Upper lobe of right lung (tissue), 1 donor: ENCODE measurements at places on chromosomes 11 and 22. TPM values are rescaled to one million over a fixed set of nuclear protein-coding genes. Genes with fewer than 3 reads are reported as not detected.

The NRIP3 gene
- total RNA-seq: 1.3 TPM

GRCh38 chr11:15618583-15619032 is 503.9 kb downstream of the INSC start:
- no peak overlapping the region for H3K4me3 ChIP-seq
- DNase-seq: no peak
- no peaks in the 10 kb centered on the region for H3K36me3 ChIP-seq
- H3K4me1 ChIP-seq: no peaks in the 10 kb centered on the region
- no peaks in the 10 kb centered on the region for H3K27me3 ChIP-seq

DNA sequence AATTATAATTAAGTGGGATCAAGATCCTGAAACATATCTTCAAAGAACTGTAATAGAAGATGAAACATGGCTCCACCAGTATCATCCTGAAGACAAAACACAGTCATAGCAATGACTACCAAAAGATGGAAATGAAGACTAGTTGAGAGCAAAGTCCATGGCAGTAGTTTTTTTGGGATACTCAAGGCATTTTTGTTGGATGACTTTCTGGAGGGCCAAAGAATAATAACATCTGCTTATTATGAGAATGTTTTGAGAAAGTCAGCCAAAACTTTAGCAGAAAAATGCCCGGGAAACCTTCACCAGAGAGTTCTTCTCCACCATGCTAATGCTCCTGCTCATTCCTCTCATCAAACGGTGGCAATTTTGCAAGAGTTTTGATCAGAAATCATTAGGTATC is 809.4 kb upstream of the RAG2 start:
- no peak overlapping the region for H3K27ac ChIP-seq
- no peaks in the 10 kb centered on the region for H3K36me3 ChIP-seq
- no peaks in the 10 kb centered on the region for H3K4me1 ChIP-seq
- H3K27me3 ChIP-seq: no peaks in the 10 kb centered on the region
- DNase-seq: no peak

DNA sequence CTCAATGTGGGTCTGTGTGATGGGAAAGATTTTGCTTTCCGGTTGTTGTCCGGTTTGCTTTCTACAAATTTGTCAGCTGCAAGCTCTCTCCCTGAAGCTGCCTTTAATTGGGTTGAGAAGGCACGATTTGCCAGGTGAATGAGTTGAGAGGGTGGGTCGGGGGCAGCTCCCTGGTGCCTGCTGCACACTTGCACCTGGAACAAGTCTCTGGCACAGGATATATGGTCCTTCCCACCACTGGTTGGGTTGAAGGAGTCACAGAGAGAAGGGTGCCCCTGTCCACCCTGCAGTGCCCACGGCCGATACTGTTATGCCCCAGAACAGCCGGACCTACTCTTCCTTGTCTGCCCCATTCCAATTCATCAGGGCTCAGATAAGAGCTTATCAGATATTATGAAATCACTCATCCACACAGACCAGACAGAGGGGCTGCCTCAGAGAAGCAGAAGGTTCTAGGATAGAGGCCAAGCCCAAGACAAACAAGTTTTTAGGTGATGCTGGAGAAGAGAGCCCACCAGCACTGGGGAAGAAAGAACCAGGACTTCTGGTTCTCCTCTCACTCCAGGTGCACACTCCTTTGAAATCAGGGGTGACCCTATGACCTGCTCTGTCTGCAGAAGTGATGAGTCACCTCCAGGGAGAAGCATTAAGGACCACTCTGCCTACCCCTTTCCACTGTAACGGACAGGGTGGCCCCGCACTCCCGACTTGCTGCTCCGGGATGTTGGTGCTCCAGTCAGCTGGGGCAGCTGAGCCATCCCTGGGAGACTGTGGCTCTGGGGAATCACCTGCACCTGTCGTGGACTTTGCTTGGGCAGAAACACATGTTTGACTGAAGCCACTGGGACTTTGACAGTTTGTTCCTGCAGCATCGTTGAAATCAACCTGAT is 45.3 kb downstream of the RTL6 start:
- no peaks in the 10 kb centered on the region for H3K27me3 ChIP-seq
- H3K27ac ChIP-seq: no peak overlapping the region
- DNase-seq: peak; percentile 42

- H3K36me3 ChIP-seq: no peaks in the 10 kb centered on the region
- H3K4me3 ChIP-seq: no peak overlapping the region
- H3K4me1 ChIP-seq: no peaks in the 10 kb centered on the region
Observed at GRCh38 chr11:14015711-14016110, 53.2 kb downstream of the SPON1 start.

GRCh38 chr22:35576671-35577070 is 36.0 kb downstream of the RASD2 start:
- no peaks in the 10 kb centered on the region for H3K4me1 ChIP-seq
- H3K36me3 ChIP-seq: no peaks in the 10 kb centered on the region
- DNase-seq: no peak
- H3K27me3 ChIP-seq: no peaks in the 10 kb centered on the region
- H3K27ac ChIP-seq: no peak overlapping the region

The HTR3B gene
- not detected for total RNA-seq

DNA sequence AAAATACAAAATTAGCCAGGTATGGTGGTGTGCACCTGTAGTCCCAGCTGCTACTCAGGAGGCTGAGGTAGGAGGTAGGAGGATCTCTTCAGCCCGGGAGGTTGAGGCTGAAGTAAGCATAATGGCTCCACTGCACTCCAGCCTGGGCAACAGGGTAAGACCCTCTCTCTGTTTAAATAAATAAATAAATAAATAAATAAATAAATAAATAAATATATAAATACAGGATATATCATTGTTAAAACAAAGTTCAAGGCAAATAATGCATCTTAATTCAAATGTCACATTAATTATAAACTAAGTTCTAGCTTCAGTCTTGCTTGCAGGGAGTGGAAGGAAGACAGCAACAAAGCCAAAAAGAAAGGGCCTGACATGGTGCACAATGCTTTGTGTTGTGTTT is 44.5 kb upstream of the PANX1 start:
- H3K36me3 ChIP-seq: no peaks in the 10 kb centered on the region
- DNase-seq: no peak
- no peak overlapping the region for H3K4me3 ChIP-seq

The OR4X2 gene
- total RNA-seq: not detected

DNA sequence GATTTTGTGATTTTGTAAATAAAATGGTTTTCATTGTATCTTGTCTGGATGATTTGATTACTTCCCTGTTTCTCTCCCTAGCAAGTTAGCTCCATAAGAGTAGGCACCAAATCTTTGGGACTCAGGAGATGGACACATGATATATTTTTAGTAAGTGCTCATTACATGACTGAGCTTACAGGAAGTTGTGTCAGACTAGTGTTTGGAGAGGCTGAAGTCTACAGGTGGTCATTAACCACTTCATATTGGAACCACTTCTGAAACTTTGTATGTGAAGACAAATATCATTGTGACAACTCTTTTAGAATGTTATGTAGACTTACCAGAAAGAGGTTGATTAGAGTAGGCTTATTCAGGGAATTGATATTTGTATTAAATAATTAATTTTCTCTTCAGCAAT is 19.1 kb downstream of the ARHGAP42 start:
- H3K27ac ChIP-seq: no peak overlapping the region
- no peak overlapping the region for H3K4me3 ChIP-seq
- no peaks in the 10 kb centered on the region for H3K36me3 ChIP-seq
- DNase-seq: no peak
- H3K27me3 ChIP-seq: no peaks in the 10 kb centered on the region

GRCh38 chr11:111963931-111964340 is 26.8 kb downstream of the DIXDC1 start:
- no peak overlapping the region for H3K27ac ChIP-seq
- no peak for DNase-seq
- no peaks in the 10 kb centered on the region for H3K4me1 ChIP-seq
- H3K4me3 ChIP-seq: no peak overlapping the region
- H3K36me3 ChIP-seq: no peaks in the 10 kb centered on the region

GRCh38 chr11:9905960-9906791 is 242.3 kb downstream of the SWAP70 start:
- H3K4me1 ChIP-seq: no peaks in the 10 kb centered on the region
- DNase-seq: no peak
- no peaks in the 10 kb centered on the region for H3K27me3 ChIP-seq
- H3K4me3 ChIP-seq: no peak overlapping the region
- no peaks in the 10 kb centered on the region for H3K36me3 ChIP-seq

GRCh38 chr11:303363-303762 is 4.0 kb upstream of the IFITM5 start:
- DNase-seq: no peak
- no peak overlapping the region for H3K4me3 ChIP-seq
- H3K4me1 ChIP-seq: peaks cover 20% of the 10 kb centered on the region
- peaks cover 6% of the 10 kb centered on the region for H3K27me3 ChIP-seq
- no peaks in the 10 kb centered on the region for H3K36me3 ChIP-seq

DNA sequence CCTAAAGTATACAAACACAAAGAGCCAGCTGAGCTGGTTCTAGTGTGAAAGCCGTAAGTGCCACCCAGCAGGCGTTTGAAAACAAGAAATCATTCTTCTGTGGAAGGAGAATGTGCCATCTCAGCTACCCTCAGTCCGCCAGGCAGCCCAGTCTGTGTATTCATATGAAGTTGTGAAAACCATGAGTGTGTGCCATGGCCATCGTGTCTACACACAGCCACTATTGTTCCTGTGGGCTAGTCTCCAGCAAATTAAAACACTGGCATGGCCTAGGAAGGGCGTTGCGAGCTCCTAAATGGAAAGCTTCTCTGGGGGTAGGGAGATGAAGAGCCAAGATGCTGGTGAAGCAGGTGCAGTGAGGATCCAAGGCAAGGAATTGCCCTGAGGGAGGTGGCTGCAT is 51.5 kb upstream of the HORMAD2 start:
- DNase-seq: no peak
- peaks cover 6% of the 10 kb centered on the region for H3K4me1 ChIP-seq
- peaks cover 47% of the 10 kb centered on the region for H3K36me3 ChIP-seq
- H3K4me3 ChIP-seq: no peak overlapping the region
- H3K27ac ChIP-seq: no peak overlapping the region

The FAT3 gene
- 6.9 TPM for total RNA-seq

The OR4C46 gene
- not detected for total RNA-seq

DNA sequence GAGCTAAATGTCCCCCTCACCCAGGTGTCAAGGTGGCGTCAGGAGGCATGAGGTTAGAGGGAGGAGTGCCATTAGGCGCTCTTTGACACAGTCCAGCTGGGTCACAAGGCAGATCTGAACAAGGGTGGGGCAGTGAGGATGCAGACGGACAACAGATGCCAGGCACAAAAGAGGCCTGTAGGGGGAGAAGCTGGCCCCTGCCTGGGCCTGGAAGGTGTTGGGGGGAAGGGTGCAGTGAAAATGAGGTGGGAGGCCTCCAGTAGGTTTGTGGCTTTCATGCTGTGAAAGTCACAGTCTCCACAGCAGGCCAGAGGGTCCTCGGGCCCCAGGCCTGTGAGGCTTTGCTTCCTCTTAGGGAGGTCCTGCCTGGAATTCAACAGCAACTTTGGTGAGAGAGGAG is 85.0 kb upstream of the PLET1 start:
- no peak overlapping the region for H3K4me3 ChIP-seq
- H3K36me3 ChIP-seq: no peaks in the 10 kb centered on the region
- no peak for DNase-seq
- H3K27ac ChIP-seq: no peak overlapping the region

DNA sequence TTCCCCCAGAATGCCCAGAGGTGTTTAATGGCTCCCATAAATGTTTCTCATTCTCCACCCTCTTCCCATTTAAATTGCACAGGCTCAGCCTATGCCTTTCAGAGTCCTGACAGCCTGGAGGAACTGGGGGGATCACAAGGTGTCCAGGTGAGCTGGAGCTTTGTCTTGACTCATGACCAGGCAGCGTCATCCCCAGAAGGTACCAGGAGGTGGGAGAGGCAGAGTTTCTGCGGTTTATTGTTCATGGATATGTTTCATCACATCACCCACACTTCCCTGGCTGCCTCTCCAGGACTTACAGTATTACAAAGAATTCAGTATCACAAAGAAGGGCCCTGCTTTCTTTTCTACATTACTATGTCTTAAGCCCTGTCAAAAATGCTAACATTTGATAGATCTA is 103.2 kb upstream of the GALNT18 start:
- no peaks in the 10 kb centered on the region for H3K27me3 ChIP-seq
- no peaks in the 10 kb centered on the region for H3K36me3 ChIP-seq
- H3K4me3 ChIP-seq: no peak overlapping the region

DNA sequence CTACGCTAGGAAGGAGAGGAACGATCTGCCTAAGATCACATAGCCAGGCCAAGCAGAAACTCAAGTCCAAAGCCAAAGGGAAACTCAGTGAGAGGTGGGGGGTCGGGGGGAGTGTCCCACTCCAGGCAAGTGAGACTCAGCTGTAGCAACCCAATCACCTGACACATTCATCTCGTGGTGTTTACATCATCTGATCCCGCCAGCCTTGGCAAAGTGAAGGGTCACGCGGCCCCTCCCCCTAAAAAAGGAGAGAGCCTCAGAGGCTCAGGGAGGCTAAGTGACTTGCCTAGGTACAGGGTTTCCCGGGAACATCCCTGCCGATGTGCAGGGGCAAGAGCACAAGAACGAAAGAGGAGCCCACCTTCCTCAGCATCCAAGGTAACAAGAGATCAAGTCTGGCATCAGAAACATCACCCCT is 21.5 kb downstream of the MYH9 start:
- H3K4me3 ChIP-seq: no peak overlapping the region
- no peaks in the 10 kb centered on the region for H3K27me3 ChIP-seq
- peaks cover 12% of the 10 kb centered on the region for H3K36me3 ChIP-seq
- peaks cover 100% of the 10 kb centered on the region for H3K4me1 ChIP-seq
- H3K27ac ChIP-seq: peak overlapping the region; percentile 69

DNA sequence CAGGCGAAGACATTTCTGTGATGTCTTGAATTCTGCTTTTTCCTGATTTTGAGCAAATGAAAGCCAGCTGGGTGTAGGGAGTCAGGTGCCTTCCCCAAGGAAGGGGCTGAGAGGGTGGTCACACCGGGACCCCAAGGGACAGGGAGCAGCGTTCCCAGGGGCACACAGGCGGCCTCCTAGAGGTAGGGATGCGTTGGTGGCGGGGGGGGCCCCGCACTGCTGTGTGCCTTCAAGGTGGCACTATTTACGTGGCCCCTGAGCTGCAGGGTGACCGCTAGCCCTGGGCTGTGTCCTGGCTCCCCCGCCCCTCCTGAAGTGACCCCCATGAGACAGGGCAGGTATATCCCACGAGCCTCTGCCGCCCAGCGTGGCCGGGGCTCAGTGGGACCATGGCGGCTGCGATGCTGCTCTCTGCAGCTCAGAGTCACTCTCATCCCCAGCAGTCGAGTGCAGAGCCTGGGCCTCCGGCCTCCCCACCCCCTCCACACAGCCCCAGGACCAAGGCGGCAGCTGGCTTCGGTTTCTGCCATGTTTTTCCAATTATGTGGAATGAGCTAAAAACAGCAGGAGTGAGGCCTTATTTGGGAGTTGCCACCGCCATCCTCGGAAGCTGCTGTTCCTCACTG is 60.9 kb downstream of the LRP5 start:
- H3K27me3 ChIP-seq: no peaks in the 10 kb centered on the region
- no peak for DNase-seq
- no peak overlapping the region for H3K4me3 ChIP-seq
- peaks cover 57% of the 10 kb centered on the region for H3K4me1 ChIP-seq
- H3K27ac ChIP-seq: peak overlapping the region; percentile 73
- H3K36me3 ChIP-seq: no peaks in the 10 kb centered on the region

DNA sequence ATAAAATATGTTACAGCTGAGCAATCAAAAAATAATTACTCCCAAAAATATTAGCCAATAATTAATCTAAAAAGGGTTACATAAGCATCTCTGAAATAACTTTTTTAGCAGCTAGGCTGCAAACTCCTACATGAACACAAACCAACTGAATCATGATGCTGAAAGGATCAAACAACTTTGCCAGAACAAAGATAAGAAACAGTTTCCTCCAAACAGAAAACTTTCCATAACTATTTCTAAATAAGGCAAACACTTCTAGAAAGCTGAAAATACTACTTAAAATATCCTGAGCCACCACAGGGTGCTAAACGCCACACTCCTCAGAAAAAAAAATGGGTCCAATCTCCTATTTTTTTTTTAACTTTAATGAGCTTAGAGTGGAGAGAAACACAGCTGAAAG is 68.6 kb upstream of the ARHGAP32 start:
- no peak overlapping the region for H3K27ac ChIP-seq
- H3K36me3 ChIP-seq: no peaks in the 10 kb centered on the region
- no peak for DNase-seq
- H3K27me3 ChIP-seq: no peaks in the 10 kb centered on the region
- H3K4me3 ChIP-seq: no peak overlapping the region
